Skeletal muscle cell (primary cell): ENCODE measurements at places on chromosomes 4 and X.

- no peak for DNase-seq
Measured at GRCh38 chr4:106717091-106717490, 319.0 kb downstream of the DKK2 start.

GRCh38 chr4:181599134-181599533 lies 644.1 kb upstream of the TENM3 start:
- DNase-seq, result no peak

DNA sequence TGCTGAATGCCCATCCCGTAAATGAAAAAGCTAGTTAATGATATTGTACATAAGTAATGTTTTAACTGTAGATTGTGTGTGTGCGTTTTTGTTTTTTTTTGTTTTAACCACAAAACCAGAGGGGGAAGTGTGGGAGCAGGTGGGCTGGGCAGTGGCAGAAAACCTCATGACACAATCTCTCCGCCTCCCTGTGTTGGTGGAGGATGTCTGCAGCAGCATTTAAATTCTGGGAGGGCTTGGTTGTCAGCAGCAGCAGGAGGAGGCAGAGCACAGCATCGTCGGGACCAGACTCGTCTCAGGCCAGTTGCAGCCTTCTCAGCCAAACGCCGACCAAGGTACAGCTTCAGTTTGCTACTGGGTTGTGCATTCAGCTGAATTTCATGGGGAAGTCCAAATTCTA lies at the start of gene SPP1:
TSS of gene SPP1 (plus strand) at position 249 of the 400 bp plus-strand sequence. CDS start 1,182 bp downstream, outside the sequence.
- DNase-seq, result no peak

- DNase-seq, result no peak
Measured at GRCh38 chr4:134499074-134499473, 297.5 kb upstream of the PABPC4L start.

GRCh38 chr4:118279920-118280432 lies 72.8 kb downstream of the PRSS12 start:
- DNase-seq, result no peak

- DNase-seq, result no peak
Measured at GRCh38 chr4:140497405-140497746, 717 bp downstream of the MGAT4D start.

- no peak for DNase-seq
Measured at GRCh38 chr4:176833400-176834175, 40.9 kb upstream of the VEGFC start.

DNA sequence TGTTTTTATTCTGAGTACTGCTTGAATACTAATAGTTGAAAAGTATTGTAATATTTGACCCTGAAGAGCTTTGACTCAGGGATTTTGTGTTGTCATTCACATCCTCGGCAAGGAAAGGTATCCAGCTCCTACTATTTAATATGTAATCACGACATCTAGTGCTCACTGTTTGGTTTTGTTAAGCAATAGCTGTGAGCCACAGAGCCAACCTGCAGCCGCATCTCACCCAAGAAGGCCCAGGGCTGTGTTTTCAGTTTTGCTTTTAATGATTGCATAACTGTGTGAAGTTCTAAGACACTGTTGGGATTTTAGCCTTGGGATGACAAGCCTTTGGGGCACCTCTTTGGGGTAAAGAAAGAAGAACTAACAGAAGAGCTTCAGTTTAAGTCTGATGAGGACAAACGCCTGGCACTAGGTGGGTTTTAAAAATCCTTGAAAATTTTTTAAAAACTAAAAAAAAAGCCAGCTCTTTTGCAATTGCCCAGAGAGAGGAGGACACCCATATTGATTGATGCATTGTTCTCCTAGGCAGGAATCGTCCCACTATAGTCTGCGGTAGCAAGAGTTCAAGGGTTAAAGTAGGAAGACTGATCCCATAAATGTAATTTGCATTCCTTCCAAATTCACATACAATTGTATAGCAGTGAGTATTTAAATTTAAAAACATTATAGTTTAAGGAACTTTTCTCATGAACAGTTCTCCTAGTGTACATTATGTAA lies 157.8 kb downstream of the RELL1 start:
- no peak for DNase-seq

DNA sequence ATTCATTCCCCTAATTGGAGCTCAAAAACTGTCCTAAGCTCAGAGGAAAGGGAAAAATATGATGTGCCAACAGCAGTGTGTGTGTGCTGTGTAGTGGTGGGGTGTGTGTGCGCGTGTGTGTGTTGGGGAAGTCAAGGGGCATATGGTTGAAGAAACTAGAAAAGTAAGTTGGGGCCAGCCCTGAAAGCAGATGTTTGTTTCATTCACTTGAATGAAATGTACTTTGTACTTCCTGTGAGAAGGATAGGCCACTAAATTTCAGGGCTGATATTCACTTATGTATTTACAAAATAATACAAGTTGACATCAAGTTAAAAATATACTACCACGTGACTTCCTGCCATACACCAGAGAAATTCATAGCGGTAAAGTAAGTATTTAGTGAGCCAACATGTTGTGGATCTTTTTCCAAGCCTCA lies 151.3 kb upstream of the JADE1 start:
- DNase-seq, result no peak

DNA sequence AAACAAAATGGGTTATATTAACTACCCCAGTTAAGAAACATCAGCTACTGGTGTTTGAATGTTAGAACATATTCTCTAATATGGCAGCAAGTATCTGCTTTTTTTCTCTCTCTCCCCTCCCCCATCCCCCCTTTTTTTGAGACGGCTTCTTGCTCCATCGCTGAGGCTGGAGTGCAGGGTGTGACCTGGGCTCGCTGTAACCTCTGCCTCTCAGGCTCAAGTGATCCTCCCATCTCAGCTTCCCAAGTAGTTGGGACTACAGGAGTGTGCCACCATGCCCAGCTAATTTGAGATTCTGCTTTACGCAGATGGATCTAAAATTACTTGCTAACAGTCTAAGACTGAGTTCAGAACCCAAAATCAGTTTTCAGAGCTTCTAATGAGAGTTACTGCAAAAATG lies 101.9 kb downstream of the AFF1 start:
- DNase-seq, result no peak

- DNase-seq, result no peak
Measured at GRCh38 chr4:144340931-144341330, 200.4 kb upstream of the GYPA start.

GRCh38 chrX:152614791-152615190 lies 22.9 kb upstream of the GABRQ start:
- no peak for DNase-seq

GRCh38 chrX:154404625-154405192 lies 4.3 kb downstream of the DNASE1L1 start:
- no peak for DNase-seq

GRCh38 chrX:66684196-66684595 lies 45.3 kb upstream of the EDA2R start:
- DNase-seq, result no peak

- DNase-seq, result no peak
Measured at GRCh38 chr4:88244816-88245579, 39.4 kb downstream of the PPM1K start.

- no peak for DNase-seq
Measured at GRCh38 chr4:164252286-164252685, 501.6 kb upstream of the SMIM31 start.

DNA sequence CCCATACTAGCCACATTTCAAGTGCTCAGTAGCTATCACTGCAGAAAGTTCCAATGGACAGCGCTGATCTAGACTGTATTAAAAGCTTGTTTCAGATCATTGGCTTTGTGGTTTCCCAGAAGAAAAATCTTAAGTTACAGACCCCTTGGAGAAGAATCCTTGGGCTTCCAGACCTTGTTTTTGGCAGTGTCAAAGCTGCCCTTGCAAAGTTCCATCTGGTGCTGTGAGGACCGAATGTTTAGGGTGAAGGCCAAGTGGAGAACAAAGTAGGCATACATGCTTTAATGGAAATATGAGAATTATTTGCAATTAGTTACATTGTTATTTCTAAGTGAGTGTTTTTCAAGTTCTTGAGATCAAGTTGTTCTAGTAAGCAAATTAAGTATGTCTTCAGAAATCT lies 144.7 kb downstream of the FRMPD4 start:
- DNase-seq, result no peak

GRCh38 chrX:11064851-11065600 lies 46.1 kb upstream of the HCCS start:
- peak; percentile 30 for DNase-seq

DNA sequence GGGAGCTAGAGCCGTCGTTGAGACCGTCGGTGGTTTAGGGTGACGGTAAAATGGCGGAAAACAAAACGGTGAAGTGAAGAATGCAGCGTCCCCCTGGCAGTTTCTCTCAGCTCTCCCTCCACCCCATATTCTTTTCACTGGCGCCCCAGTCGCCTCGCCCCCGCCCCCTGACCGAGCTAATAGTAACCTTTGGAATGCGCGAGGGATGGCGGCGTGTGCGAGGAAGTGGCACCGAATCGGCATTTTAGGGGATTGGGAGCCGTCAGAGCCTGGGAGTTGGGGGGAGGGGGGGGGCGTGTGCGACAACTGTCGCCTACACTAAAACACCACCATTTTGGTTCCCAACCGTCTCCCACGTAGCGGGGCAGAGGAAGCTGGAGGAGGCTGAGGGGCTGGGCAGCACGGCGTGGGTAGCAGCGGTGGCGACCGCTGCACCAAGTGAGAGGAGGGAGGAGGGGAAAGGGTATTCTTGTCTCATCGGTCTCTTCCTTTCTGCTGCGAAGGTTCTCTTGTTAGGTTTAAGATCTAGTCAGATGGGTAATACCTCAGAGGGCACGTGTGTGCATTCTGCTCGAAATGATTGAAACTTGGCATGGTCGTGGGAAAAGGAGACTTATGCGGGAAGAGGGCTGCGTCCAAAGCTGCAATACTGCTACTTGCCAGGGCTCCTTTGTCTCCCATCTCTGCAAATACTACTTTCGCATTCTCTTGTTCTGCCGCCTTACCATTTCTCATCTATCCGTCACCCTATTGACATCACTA lies 840 bp downstream of the ZNF711 start:
- no peak for DNase-seq

DNA sequence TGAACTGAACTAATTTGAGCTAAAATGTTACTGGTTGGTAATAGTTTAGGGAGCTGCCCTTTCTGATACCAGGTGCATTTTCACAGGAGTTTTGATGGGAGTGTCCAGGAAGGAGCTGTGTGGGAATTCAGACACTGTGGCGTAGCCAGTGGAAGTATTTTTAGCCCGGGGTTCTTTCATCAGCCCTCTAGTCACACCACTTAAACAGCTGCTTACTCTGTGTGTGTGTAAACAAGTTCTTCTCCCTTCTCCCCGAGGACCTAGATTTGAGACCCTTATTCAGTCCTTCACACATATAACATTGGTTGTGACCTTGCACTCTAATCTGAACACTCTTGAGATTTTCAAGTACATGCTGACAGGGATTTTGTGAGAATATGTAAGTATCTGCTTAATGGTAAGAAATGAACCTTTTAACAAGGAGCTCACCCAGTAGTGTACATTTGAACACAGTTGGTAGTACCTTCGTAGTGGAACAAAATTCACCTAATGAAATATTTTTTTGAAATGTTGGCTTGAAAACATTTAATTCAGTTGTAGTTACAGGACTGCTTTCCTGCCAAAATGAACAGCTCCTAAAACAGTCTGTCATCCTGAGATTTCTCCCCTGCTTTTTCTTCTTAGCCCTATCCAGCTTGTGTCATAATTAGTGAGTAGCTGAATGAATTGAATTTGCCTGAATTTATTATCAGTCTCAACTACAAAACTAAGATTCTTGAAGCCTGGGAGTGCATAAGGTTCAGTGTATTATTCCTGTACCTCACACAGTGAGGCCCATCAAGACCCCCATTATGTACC lies 61.8 kb downstream of the BMPR1B start:
- DNase-seq, result no peak

DNA sequence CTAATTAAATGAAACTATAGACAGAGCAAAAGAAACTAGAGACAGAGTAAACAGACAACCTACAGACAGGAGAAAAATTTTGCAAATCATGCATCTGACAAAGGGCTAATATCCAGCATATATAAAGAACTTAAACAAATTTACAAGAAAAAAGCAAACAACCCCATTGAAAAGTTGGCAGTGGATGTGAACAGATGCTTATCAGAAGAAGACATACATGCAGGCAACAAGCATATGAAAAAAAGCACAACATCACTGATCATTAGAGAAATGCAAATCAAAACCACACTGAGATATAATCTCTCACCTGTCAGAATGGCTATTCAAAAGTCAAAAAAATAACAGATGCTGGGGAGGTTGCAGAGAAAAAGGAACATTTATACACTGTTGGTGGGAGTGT lies 14.8 kb downstream of the ZNF280C start:
- no peak for DNase-seq

DNA sequence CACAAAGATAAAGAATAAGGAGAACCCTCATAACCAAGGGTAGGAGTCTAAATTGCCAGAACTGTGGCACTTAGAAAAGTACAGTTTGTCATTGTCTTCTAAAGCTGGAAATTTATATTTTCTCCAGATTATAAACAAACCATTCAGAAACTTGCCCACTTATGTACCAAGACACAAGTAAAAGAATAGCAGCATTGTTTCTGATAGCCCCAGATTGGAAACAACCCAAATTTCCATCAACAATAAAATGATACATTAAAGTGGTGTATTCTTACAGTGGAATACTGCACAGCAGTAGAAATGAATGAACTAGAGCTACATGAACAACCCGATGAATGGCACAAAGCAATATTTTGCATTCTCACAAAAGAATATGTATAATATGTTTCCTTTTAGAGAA lies 63.1 kb upstream of the PDHA1 start:
- no peak for DNase-seq

DNA sequence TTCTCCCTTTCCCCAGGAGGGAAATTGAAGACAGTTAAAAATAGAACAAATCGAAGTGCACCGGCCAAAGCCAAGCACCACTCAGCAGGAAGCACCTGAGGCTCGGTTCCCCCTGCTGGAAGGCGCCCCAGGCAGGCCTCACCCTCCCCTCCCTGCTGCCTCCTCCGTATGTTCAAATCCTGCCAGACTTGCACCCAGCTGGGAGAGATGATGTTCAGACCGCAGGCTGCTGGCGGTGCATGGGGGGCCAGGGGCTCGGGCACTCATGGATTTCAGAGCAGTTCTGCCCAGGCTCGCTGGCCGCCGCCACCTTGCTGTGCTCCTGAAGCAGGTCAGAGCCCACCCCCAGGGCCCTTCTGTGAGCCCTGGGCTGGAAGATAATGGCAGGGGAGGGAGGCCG lies 91.4 kb downstream of the DCTD start:
- DNase-seq, result no peak

DNA sequence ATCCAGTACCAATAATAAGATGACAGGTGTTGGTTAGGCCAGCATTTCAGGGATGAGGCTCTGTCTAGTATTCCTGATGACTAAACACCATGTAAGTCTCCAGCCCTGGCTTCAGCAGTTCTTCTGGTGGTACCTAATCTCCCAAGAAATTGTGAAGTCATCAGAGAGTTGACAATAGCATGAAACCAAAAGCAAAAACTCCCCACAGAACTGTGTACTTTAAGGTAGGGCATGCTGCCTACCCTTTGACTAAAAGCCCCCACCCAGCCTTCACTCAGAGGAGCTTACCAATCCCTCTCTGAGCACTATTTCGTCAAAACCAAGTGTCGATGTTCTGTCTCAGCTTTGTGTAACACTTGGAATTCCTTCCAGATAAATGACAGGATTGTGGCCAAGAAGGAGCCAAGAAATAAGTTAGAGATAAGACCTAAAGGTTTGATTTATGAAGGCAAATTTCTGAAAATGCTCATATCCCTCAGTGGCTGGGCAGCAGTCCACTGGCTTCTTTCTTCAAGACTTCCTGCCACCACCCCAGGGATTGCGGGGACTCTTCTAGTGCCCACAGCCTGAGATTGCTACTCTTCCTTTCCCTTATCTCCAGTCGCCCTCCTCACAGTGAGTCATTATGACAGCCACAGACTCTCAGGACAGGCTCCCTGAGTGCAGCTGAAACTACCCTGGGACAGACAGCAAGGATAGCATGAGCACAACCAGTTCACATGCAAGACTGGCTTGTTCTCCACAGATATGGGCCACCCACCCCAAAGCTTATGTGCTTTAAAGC lies 67.3 kb upstream of the LHFPL1 start:
- no peak for DNase-seq
